ENCODE measurements at places on chromosomes 3 and 15. TPM values are rescaled to one million over a fixed set of nuclear protein-coding genes. Genes with fewer than 3 reads are reported as not detected.

The GCSAM gene
- total RNA-seq: not detected

The EHHADH gene
- 4.9 TPM for total RNA-seq

The TP63 gene
- not detected for total RNA-seq

- H3K4me3 ChIP-seq: no peak overlapping the region
- no peak for DNase-seq
- H3K4me1 ChIP-seq: no peaks in the 10 kb centered on the region
- no peak overlapping the region for H3K27ac ChIP-seq
Observed at GRCh38 chr3:141726483-141726882, 11.6 kb upstream of the RNF7 start.

The ZKSCAN7 gene
- 20.6 TPM for total RNA-seq

The PIGBOS1 gene
- total RNA-seq: 14.4 TPM

The WNT5A gene
- 0.76 TPM for total RNA-seq

The CMSS1 gene
- total RNA-seq: 37.8 TPM
